ENCODE measurements at places on chromosomes 12 and 14. TPM values are rescaled to one million over a fixed set of nuclear protein-coding genes. Genes with fewer than 3 reads are reported as not detected.
A peak's percentile ranks its signal among the peaks of the same experiment; 100 is the strongest.

- peaks cover 25% of the 10 kb centered on the region for H3K4me1 ChIP-seq
- H3K36me3 ChIP-seq = no peaks in the 10 kb centered on the region
- no peak for DNase-seq
- no peak overlapping the region for H3K27ac ChIP-seq
Observed at GRCh38 chr14:68016255-68016914, 196.8 kb downstream of the RAD51B start.

- peaks cover 2% of the 10 kb centered on the region for H3K4me1 ChIP-seq
- H3K27ac ChIP-seq = no peak overlapping the region
- DNase-seq = no peak
- no peak overlapping the region for H3K4me3 ChIP-seq
- H3K27me3 ChIP-seq = no peaks in the 10 kb centered on the region
- peaks cover 38% of the 10 kb centered on the region for H3K36me3 ChIP-seq
Observed at GRCh38 chr14:90299408-90299807, 32.3 kb downstream of the NRDE2 start.

DNA sequence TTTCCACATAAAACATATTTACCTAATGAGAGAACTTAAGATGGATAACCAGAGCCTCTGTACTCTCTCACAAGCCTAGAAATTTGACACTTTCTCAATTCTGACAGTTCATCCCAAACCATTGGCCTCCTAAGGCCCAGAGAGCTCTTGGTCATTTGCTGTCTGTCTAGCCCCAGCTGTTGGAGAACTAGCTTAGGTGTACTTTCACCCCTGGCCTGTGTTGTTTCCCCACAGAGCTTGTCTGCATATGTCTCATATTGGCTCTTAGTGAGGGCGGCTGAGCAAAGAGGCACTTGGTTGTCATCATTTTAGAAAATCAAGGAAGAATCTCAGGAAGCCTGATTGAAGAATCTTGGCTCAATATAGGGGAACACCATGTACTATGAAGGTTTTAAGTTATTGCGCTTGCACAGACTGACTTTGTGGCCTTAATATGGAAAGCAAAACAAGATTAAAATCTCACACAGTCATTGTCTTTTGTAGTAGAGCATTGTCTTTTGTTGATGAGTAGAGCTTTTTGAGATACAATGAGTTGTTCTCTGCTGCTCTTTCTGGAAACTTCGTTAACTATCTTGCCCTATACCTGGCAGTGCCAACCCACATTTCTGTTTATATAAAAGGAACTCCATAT is 324.6 kb downstream of the RAD51B start:
- H3K36me3 ChIP-seq = no peaks in the 10 kb centered on the region
- peaks cover 84% of the 10 kb centered on the region for H3K4me1 ChIP-seq
- H3K27ac ChIP-seq = peak overlapping the region; percentile 83
- no peak overlapping the region for H3K4me3 ChIP-seq

DNA sequence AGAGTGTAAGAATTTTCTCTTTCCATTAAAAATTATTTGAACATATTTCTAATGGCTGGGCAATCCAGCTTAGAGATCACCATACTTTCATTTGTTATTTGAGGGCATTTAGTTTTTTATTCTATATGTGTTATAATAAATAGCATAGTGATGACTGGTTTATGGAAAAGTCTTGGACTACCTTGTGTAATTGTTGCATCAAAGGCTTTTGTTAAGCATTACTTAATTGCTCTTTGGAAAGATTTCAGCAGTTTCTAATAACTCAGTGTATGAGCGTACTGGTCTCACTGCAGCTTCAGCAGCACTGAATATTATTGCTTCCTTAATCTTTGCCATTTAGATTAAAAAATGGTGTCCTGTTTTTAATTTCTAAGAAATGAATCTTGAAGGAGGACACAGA is 22.8 kb downstream of the TMEM19 start:
- H3K27me3 ChIP-seq = no peaks in the 10 kb centered on the region
- peaks cover 9% of the 10 kb centered on the region for H3K4me1 ChIP-seq
- H3K4me3 ChIP-seq = no peak overlapping the region
- no peak overlapping the region for H3K27ac ChIP-seq
- H3K36me3 ChIP-seq = no peaks in the 10 kb centered on the region

- H3K4me3 ChIP-seq = peak within 1 kb of the TSS; percentile 69
- H3K36me3 ChIP-seq = peaks cover 22% of the 10 kb centered on the region
- peak; percentile 90 for DNase-seq
- peaks cover 26% of the 10 kb centered on the region for H3K4me1 ChIP-seq
- peak within 1 kb of the TSS; percentile 79 for H3K27ac ChIP-seq
Observed at GRCh38 chr12:109899783-109900751, at the start of gene TCHP. Gene TCHP, plus strand, starts transcription at chr12:109900274. Its CDS starts 2,753 bp downstream, at chr12:109903027.

DNA sequence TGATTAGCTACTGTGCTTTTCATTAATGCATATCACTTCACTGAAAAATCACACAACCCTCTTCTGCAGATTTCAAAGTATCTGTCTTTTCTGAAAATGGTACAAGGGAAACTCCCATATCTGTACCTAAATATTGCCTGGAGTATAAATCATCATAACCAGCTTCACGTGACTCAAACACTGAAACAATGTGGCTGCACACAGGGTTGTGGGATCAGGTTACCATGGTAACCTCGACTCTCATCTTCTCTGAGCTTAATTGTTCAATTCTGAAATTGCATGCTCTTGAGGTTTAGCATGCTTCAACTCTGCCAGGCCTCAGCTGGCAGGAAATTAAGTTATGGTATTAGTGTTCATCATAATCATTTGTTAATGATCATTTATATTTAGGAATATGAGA is 77.5 kb upstream of the CPSF6 start:
- H3K36me3 ChIP-seq = no peaks in the 10 kb centered on the region
- peaks cover 4% of the 10 kb centered on the region for H3K4me1 ChIP-seq
- no peak for DNase-seq
- H3K27ac ChIP-seq = no peak overlapping the region
- no peak overlapping the region for H3K4me3 ChIP-seq

GRCh38 chr12:67645601-67646000 is 2.9 kb upstream of the DYRK2 start:
- peaks cover 18% of the 10 kb centered on the region for H3K4me1 ChIP-seq
- DNase-seq = no peak

DNA sequence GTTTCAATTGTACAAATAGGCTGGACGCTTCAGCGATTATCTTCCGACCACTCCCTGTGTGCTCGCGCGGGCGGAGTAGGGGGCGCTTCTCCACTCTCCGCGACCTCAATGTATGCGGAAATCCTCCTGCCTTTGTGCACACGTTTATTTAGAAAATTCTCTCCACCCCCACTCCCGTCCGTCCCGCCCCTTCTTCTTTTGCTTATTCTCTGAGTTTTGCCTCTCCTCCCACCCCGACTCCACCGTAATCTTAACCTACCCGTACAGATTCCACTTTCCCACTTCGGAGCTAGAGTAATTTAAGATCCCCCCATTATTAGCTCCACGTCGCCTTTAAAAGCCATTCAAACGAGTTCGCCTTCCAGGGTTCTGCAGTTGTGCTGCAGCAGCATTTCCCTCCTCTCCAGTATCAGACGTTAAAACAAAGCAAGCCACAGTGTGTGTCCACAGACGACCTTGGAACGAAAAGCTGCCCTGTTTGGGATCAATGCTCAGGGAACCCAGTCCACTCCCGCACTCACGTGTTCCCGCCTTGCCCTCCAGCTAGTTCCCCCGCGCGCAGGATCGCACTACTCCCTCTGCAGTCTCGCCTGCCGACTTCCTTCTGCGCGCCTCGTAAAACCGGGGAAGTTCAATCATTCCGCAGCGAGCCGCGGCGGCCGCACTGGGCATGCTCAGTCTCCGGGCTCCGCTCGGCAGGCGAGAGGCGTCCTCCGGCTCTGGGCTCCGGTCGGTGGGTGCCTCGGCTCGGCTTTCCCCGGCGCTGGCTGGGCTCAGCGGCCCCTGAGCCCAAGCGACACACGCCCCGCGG is at the start of gene ANO6:
ANO6 (plus strand) TSS at position 677 of the 811 bp plus-strand sequence. CDS start 227 bp downstream, outside the sequence.
- no peaks in the 10 kb centered on the region for H3K36me3 ChIP-seq
- H3K4me1 ChIP-seq = peaks cover 38% of the 10 kb centered on the region
- peak within 1 kb of the TSS; percentile 97 for H3K27ac ChIP-seq
- no peaks in the 10 kb centered on the region for H3K27me3 ChIP-seq
- peak within 1 kb of the TSS; percentile 98 for H3K4me3 ChIP-seq
- DNase-seq = peak; percentile 93

DNA sequence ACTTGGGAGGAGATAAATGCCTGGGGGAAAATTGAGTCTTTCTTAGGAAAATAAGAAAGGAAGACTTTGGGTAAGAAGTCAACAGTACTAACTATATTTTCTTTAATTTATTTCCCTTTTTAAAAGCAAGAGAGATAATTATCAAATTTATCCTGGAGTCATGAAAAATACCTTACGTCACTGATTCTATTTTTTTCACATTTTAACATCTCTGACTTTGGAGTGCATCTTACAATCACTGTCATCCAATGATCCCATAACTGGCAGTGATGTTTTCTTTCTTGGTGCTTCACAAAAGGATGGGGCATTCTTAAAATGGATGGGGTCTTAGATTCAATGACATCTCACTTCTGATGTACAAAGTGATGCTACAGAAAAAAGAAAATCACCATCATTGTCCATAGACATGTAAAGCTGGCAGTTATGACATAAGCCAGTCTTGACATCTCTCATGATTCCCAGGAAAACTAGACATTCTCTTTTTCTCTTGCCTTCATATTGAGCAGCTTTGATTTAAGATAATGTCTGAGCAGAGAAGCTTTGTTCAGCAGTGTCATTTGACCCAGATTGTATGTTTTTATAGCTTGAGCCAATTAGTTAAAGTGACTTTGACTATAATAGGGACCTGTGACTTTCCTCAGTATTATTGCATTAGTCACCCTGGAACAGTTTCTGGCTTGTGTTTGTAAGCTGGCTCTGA is 236.2 kb downstream of the EGLN3 start:
- H3K4me3 ChIP-seq = no peak overlapping the region
- no peaks in the 10 kb centered on the region for H3K36me3 ChIP-seq
- H3K27ac ChIP-seq = no peak overlapping the region

DNA sequence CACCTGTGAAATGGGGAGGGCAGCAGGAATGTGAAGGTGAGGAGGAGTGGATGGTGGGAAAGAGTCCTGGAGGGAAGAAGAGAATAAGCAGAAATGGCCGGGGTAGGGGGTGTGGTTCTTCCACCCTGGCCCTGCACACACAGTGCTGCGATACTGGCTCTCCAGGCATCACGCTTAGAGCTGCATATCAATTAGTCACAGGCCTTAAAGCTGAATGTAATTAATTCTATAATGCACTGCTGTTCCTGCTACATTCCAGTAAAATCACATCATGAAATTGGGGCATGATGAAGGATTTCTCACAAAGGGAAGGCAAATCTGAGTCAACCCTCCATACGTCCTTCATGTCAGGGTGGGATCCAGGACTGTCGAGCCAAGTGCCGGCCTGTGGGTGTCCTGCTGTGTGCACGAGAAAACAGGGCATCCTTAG is 566.1 kb downstream of the BCL11B start:
- H3K36me3 ChIP-seq = no peaks in the 10 kb centered on the region
- no peak overlapping the region for H3K4me3 ChIP-seq
- no peak for DNase-seq
- H3K27ac ChIP-seq = no peak overlapping the region
- H3K27me3 ChIP-seq = no peaks in the 10 kb centered on the region

DNA sequence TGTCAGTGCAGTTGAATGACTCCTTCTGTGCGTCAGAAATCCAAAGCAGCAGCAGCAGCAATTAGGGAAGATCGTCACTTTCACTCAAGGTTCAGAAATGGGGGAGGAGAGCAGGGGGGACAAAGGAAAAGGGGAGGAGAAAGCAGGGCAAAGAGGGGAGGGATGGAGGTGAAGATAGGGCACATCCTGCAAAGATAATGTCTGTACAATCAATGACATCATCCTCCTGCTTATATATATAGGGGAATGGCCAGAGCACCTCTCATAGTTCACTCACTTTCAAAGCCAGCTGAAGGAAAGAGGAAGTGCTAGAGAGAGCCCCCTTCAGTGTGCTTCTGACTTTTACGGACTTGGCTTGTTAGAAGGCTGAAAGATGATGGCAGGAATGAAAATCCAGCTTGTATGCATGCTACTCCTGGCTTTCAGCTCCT is at the start of gene NTS:
NTS (plus strand) TSS at position 265 of the 431 bp plus-strand sequence; CDS start at position 374, 109 bp downstream.
- H3K36me3 ChIP-seq = no peaks in the 10 kb centered on the region
- H3K4me3 ChIP-seq = no peak within 1 kb of the TSS
- H3K27ac ChIP-seq = no peak within 1 kb of the TSS
- H3K27me3 ChIP-seq = no peaks in the 10 kb centered on the region
- no peak for DNase-seq

DNA sequence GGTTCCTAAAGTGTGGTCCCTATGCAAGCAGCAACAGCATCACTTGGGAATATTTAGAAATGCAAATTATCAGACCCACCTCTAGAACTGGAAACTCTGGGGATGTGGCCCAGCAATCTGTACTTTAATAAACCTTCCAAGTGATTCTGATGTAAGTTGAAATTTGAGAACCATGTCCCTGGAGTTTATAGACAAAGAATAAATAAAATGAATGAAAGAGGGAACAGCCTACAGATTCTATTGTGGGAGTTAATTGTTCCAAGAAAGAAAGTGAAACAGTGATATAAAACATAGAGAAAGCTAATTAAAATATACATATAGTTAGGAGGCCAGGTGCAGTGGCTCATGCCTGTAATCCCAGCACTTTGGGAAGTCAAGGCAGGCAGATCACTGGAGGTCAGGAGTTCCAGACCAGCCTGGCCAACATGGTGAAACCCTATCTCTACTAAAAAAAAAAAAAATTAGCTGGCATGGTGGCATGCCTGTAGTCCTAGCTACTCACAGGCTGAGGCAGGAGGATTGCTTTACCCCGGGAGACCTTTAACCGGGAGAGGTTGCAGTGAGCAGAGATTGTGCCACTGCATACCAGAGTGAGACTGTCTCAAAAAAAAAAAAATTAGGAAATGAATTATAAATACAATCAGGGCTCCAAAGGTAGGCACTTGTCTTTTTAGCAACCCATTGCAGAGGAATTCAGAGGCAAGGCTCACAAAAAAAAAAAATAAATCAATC is 507.5 kb downstream of the NAV3 start:
- H3K27ac ChIP-seq = no peak overlapping the region
- DNase-seq = no peak
- H3K4me1 ChIP-seq = no peaks in the 10 kb centered on the region
- no peaks in the 10 kb centered on the region for H3K27me3 ChIP-seq
- no peaks in the 10 kb centered on the region for H3K36me3 ChIP-seq
- no peak overlapping the region for H3K4me3 ChIP-seq

GRCh38 chr12:115833704-115834103 is 443.8 kb downstream of the MED13L start:
- DNase-seq = no peak
- no peaks in the 10 kb centered on the region for H3K36me3 ChIP-seq
- no peaks in the 10 kb centered on the region for H3K27me3 ChIP-seq
- H3K4me3 ChIP-seq = no peak overlapping the region
- no peaks in the 10 kb centered on the region for H3K4me1 ChIP-seq

GRCh38 chr12:128455851-128456250 is 188.9 kb downstream of the TMEM132C start:
- H3K36me3 ChIP-seq = no peaks in the 10 kb centered on the region
- no peaks in the 10 kb centered on the region for H3K4me1 ChIP-seq
- no peaks in the 10 kb centered on the region for H3K27me3 ChIP-seq

SIVA1 gene
- 132 TPM for total RNA-seq

BIN2 gene
- total RNA-seq = 1.7 TPM

ACVRL1 gene
- total RNA-seq = 31.2 TPM

KLRB1 gene
- not detected for total RNA-seq

TSPAN19 gene
- total RNA-seq = not detected

C14orf180 gene
- 3.9 TPM for total RNA-seq

PLEKHG7 gene
- total RNA-seq = not detected

KRT78 gene
- 82.9 TPM for total RNA-seq

RPS6KL1 gene
- 0.86 TPM for total RNA-seq

HOXC9 gene
- 4.9 TPM for total RNA-seq

AKAP6 gene
- total RNA-seq = 2.0 TPM
